Foreskin keratinocyte (primary cell): ENCODE measurements at places on chromosomes 5 and 9.

DNA sequence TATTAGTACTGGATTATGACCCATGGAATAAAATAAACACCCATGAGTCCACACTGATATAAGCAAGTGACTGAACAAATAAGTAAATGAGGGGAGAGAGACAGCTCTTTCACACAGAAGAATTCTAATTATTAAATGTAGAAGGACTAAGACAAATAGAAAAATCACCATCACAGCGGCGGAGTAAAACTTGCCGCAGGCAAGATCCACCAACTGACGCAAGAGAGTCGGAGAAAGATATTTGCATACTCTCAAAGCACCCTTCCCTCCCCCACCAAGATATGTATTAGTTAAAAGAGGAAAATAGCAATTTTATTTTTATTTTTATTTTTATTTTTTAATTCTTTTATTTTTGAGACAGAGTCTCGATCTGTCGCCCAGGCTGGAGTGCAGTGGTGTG lies 14.6 kb upstream of the N4BP3 start:
- no peak for DNase-seq

DNA sequence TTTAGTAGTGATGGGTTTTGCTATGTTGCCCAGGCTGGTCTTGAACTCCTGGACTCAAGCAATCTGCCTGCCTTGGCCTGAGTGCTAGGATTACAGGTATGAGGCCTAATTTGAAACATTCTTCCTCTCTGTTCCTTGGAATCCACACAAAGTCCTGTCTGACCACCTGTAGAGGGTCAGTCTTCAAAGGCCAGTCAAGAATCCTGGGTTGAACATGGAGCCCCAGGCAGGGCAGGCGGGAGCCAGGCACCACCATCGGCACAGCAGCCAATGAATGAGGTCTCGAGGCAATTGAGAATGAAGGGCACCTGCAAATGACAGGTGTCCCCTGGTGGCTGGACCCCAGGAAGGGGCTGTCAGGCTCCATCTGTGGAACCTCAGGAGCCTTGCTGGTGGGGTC lies 17.4 kb upstream of the NCS1 start:
- DNase-seq: no peak

GRCh38 chr9:129386812-129387177 lies 208.7 kb upstream of the IER5L start:
- no peak for DNase-seq

GRCh38 chr5:118862596-118862995 lies 125.8 kb downstream of the DTWD2 start:
- peak; percentile 65 for DNase-seq

- no peak for DNase-seq
These were observed 13.1 kb upstream of the LHFPL2 start for GRCh38 chr5:78661691-78662090.

DNA sequence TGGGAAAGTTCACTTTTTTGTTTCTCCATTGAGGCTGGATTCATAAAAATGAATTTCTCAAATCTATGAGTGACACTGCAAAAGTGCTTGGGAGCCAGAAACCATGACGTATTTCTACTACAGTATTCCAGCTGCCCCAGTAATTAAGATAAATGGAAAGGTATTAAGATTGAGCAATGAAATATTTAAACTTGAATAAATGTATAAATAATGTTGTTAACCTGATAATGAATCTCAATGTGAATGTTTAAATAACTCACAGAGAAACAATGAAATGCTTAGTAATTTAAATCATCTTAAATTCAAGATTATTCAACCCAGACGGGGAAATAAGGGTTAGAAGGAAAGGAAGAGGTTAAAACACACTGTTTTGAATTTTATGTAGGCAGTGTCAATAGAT lies 11.2 kb upstream of the SRP19 start:
- no peak for DNase-seq

- DNase-seq: no peak
These were observed 9.0 kb downstream of the BRD9 start for GRCh38 chr5:883475-884181.

DNA sequence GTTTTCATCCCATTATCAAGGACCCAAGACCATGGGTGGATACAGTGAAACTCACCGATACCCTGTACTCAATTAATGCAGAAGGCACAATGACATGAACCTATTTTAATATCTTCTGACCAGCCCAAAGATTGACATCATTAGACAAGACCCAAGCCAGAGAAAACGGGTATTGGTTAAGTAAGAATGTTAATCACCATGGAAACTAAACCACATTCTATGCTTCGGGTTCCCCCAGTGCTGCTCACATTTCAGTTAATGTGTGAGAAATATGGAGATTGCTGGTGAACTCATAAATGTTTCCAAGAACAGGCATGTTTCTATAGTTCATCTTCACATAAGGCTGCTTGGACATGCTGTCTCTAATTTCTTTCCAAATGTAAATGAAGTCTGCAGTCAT lies 77.0 kb downstream of the IRX2 start:
- DNase-seq: no peak

DNA sequence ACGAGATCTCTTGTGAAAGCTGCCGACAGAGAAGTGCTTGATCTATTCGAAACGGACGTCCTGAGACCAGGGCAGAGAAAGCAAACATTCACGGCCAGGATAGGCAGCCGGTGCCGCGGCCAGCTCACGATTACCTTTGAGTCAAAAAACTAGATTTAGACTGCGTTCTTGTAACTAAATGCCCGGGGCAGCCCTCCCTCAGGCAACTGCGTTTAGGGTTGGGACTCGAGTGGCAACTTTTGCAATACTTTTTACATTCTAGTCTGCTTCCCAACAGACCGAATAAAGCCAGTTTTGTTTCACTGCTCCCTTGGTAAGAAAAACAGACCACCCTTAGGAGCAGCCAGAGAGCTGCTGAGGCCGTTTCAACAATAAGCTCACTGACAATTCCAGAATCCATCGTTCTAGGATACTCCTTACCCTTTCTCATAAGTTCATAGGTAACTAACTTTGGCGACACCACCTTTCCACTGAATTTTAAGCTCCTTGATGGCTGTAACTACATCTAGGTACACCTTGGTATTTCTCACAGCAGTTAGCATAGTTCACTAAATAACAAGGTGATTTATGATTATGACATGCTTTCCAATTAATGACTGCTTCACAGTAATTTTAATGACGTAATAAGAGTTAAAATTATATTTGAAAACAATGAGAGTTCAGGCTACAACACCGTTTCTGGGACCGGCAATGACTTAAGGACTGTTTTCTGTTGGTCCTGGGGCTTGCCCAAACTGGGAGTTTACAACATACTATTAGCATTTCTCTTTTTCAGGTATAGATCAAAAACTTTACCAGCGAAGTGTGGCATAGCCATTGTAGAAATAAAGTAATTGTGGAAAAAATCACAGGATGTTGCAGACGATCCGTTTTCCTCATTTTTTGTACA lies 899 bp upstream of the RAPGEF6 start:
- no peak for DNase-seq

- no peak for DNase-seq
These were observed 7.3 kb upstream of the ARL15 start for GRCh38 chr5:54317511-54318260.

DNA sequence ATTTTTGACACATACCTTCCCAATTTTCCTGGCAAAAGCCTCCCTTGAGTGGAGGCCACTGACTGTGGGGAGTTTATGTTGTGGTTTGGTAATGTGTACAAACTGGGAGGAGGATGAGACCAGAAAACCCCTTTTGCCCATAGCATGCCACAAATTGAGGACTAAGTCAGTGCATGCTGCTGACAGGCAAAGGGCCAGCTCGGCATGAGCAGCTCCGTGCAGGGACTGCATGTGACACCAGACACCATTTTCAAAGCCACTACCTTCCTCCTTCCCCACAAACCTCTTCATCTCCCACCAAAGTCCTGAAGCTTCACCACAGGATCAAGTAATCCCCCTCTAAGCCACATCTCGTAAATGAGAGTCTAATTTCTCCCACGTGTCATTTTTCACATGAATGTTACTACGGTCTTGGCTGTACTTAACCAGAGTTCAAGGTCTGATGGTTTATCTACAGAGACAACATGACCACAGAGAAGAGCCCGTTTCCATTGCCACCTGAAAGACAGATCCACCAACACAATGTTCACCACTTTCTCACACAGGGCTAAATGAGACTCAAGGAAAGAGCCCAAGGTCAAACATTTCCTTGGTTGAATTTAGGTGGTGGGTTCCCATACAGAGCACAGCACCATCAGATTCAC lies 106.5 kb downstream of the NFIB start:
- DNase-seq: no peak

DNA sequence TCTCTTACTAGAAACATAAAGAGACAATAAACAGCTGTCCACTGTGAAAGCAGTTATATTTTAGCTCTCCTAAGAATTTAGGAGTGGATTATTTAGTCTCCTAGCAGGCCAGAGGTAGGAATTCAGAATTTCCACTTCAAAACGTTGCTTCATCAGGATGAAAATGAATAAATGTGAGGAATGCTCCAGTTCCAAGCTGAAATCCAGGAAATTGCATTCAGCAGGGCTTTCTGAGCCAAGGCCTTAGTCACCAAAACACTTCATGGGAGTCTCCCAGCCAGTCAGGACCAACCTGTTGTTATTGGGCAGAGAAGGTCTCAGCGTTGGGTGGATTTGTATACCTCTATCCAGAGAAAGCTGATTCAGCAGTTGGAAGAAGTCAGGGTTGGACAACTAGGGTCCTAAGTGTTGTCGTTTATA lies 1040.3 kb downstream of the TLE1 start:
- DNase-seq: peak; percentile 67

GRCh38 chr5:10474521-10475075 lies 32.9 kb downstream of the ROPN1L start:
- DNase-seq: no peak
